ENCODE measurements at places on chromosomes 16 and 17.

- no peak for DNase-seq
Observed at GRCh38 chr16:78278056-78278450, 178.6 kb downstream of the WWOX start.

- no peak for DNase-seq
Observed at GRCh38 chr16:67481561-67482232, 740 bp upstream of the ATP6V0D1 start.

GRCh38 chr17:73541561-73541981 is 102.7 kb downstream of the SDK2 start:
- DNase-seq, result no peak

- no peak for DNase-seq
Observed at GRCh38 chr16:24848065-24848464, 2.3 kb downstream of the SLC5A11 start.

DNA sequence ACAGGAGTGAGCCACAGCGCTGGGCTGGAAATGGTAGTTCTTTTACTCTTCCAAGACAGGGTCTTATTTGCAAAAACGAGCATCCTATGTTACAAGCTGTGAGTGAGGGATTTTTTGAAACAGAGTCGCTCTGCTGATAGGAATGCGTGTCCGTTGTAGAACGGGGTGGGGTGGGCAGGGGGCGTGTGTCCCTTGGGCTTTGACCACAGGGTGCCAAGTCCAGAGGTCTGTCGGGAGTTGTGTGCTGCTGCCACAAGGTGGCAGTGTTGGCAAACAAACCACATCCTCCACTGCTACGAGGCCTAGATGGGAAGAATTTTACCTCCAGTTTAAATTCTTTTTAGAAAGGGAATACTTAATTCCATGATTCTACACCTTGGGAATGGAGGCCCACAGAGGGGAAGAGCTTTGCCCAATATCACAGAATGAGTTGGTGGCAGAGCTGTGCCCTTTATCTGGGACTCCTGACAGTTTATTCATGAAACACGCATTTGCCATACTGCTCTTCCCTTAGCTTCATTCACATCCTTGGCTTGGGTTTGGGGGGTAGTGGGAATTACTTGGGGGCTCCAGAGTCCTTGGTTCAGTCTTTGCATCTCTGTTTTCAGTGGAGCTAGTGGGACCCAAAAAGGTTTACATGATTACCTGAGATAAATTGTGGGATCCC is 30.6 kb upstream of the ETV4 start:
- DNase-seq, result peak; percentile 40

DNA sequence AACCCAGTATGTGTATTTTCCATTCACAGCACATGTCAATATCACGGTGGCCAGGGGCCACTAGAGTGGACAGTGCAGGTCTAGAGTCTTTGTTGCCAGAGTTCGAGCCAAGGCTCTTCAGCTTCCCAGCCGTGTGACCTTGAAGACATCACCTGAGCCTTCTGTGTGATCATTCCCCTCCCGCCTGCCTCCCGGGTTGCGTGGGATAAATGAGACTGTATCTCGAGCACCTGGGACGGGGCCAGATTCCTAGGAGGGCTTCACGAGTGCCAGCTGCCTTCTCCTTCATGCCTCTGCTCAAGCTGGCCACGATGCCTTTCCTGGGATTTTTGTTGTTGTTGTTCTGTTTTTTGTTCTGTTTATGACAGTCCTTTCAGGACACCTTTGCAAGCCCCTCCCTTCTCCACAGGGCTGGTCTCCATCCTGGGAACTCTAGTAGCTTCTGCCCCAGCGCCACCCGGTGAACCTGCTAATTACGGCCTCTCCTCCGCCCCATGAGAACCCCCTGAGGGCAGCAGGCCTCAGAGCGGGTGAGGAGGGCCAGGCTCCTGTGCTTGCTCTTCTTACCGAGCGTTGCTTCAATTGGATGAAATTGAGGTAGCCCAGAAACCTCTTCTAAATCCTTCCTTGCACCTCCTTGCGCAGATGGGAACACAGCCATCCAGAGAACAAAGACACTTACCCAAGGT is 3.9 kb downstream of the SPNS2 start:
- DNase-seq, result no peak

- peak; percentile 52 for DNase-seq
Observed at GRCh38 chr16:85275533-85276249, 163.4 kb upstream of the CIBAR2 start.

DNA sequence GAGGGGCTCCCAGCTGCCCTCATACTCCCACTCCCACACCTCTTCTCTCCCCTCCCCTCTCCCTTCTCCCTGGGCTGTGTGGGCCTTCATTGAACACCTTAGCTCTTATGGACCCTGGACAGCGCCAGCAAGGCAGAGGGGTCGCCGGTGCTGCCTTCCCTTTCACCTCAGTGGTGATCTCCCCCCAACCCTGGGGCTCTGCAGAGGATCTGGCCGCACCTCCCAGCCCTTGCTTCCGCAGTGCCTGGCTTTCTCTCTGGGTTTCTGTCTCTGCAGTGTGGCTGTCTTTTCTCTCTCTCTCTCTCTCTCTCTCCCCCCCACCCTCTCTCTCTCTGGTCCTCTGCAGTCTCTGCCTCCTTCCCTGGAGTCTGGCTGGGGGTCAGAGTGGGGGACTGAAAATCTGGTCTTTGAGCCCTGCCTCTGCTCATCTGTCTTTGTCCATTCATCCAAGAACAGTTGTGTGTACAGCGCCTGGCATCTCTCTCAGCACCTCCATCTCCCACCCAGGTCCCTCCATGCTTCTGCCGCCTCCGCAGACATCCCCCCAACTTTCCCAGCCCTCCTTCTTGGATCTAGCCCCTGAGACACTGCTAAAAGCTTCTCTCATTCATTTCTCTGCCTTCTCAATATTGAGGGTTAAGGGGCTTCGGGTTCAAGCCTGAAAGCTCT is 1.1 kb downstream of the SEZ6L2 start:
- DNase-seq, result no peak

GRCh38 chr16:85738923-85739715 is 11.8 kb downstream of the C16orf74 start:
- no peak for DNase-seq

GRCh38 chr17:72631568-72631948 is 460.9 kb downstream of the SLC39A11 start:
- no peak for DNase-seq

GRCh38 chr17:59848778-59849177 is 44.0 kb downstream of the TUBD1 start:
- no peak for DNase-seq

GRCh38 chr17:81064678-81065475 is 29.9 kb downstream of the BAIAP2 start:
- no peak for DNase-seq

DNA sequence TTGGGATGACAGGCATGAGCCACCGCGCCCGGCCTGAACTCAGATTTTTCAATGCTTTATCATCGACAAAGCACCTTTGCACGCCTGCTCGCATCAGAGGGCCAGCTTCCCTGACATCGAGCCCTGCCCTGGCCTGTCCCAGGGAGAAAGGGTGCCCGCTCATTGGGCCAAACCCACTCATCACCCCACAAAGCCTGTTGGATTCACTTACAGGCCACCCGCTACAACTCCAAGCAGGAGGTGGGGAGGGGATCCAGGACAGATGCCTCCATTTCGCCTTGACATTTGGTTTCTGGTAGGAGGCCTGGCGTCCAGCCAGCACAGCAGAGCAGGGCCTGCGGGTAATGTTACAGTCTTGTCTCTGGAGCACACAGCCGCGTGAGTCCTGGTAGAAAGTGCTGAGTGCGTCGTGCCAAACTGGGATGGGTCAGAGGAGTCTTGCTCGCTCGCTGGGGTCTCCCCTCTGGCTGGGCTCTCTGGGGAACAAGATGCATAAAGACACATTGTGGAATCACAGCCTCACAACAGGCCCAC is 19.8 kb downstream of the SMTNL2 start:
- DNase-seq, result no peak

- no peak for DNase-seq
Observed at GRCh38 chr17:72614476-72614870, 478.0 kb downstream of the SLC39A11 start.

DNA sequence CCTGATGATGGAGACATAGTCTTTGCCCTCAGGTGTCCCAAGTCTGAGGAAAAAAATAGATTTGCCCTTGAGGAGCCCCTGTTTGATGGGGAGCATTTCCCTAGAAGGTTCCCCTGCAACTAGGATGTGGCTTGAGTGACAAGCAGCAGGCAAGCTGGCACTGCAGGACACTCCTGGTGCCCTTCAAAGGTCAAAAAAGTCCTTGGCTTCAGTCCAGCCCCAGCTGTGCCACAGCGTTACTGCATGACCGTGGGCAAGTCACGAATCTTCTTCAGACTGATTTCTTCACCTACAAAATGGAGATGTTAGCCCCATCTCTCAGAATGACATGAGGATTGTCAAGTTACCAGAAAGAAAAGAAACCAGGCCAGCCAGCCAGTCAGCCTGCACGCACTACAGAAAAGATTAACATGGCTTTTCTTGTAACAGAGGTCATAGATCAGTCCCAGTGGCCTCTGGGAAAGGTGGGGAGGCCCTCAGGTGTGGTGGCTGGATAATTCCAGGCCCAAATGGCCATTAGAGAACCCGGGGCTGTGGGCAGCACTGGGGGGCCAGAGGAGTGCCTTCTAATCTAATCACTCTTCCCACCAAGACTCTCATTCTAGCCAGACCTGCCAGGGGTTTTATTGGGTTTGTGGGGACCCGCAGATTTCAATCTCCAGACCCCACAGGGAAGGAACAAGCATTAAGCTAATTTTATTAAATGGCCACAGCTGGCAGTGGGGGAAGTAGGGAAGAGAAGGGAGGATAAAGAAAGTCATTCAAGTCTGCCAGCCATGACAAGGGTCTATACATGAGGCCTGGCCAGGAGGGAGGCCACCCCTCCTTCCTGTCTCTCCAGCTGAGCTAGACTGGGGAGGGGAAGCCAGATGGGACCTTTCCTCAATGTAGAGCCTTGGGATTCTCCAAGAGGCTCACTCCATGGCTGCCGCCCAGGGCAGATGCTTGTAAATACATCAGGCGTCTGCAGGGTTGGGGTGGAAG is 9.7 kb upstream of the KIF18B start:
- no peak for DNase-seq

- DNase-seq, result no peak
Observed at GRCh38 chr17:6546069-6546718, 10.2 kb downstream of the PITPNM3 start.

GRCh38 chr17:17928398-17929287 is 43.6 kb downstream of the TOM1L2 start:
- no peak for DNase-seq
